ENCODE measurements at places on chromosomes 12 and 14.

DNA sequence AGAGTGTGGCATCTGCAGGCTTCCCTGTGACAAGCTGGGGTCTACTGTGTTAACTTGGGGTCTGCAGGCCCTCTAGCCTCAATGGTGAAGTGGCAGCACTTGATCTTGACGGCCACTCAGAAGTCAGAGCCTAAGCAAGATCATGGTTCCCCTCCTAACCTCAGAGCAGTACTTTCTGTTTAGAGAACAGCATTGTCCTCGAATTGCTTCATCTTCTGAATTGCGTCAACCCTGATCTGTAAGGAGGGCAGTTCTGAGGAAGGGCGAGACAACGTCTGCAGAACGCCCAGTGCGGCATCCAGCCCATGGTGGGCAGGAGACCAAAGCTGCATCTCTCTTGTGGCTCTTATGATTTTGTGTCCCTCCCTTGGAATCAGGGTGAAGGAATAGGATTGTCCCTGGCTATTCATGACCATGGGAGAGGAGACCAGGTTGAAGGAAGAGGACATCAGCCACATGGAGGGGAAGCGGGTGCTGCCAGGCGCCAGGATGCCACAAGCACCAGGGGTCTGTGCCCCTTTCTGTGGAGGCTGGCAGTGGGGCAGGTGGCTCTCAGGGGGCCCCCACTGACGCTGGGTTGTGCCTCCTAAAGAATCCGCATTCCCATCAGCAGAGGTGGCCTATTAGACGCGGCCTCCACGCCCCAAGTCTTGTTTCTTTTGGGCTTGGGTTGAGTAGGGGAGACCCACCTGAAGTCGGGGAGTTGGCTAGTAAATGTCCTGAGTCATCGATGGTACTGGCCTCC lies 2.2 kb downstream of the SERPINA9 start:
- DNase-seq: no peak

DNA sequence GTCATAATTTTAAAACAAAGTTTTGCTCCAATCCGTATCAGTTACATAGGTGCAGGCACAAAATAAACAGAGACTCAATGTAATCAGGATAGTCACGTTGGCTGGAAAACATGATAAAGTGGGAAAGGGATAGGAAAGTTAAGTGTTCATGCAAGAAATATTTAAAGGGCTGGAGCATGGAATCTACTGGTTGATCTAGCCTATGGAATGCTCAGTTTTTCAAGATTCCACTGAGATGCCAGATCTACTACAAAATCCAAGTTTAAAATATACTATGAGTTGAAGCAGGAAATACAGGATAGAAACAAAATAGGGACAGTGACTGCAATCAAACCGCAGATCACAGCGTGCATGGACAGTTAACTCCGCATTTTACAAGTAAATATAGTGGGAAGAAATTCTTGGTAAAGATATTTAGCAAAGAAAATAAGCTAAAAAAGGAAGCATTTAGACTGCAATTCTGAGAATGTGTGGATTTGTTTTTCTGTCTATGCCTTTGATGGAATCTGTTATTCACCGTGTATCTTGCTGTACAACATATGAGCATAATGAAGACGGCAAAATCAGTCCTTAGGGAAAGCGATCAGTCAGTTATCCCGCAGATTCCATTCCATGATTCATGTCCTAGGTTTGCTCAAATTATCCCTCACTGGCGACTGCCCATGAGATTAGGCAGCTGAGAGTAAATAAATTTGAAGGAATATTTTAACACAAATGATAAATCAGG lies 1044.3 kb downstream of the FLRT2 start:
- DNase-seq: no peak

DNA sequence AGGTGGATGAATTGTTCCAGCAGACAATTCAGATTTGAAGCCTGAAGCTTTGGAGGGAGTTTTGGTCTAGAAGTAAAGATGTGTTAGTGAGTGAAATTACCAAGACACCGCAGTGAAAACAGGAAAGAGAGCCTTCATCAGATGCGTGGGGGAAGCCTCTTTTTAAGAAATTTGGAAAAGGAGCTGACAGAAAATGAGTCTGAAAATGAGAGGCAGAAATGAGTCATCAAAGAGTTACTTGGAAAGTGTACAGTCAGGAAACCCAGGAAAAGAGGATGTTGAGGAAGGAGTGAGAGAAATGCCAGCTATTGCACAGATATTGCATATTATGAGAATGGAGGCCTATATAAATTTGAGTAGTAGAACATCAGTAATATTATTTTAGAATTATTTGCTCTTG lies 520.7 kb downstream of the NRXN3 start:
- no peak for DNase-seq

- no peak for DNase-seq
Observed at GRCh38 chr12:94706250-94706661, 55.9 kb upstream of the TMCC3 start.

DNA sequence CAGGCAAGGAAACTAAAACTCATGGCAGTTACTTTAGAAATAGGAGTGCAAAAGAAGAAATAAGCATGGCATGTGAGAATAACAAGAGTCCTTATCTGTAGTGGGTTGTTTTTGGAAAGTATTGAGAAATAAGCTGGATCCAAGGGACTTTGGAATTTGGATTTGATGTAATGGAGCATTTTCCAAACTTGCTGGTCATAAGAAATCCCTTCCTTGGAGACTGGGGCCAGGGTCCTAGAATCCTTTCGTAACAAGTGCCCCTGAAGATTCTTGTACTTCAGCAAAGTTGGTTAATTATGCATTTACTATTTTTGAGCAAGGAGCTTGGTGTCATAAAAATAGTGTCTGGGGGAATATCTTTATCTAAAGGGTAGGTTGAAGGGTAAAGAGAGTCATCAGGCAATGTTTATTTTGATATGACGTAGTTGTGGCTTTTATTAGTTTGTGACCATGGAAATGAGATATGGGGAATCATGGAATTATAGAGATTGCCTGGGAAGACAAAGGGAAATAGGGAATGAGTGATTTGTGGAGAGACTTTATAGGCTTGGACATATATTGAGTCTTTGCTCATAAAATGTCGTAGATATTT lies 53.9 kb downstream of the WNK1 start:
- DNase-seq: no peak

DNA sequence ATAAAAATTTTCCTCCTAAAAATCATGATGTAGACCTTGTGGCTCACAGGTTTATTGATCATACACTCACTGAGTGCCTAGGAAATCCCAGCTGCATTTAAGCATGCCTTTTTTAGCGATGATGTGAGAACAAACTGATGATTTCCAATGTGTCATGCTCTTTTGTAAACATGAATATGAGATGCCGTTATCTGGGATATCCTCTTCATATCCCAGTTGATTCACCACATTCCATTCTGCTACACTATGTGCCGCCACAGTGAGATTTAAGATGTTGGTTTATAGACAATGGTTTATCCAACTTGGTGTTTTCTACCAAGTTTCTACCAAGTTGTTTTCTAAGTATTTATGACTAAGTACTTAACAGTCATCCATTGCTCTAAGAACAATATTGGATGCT lies 5.2 kb downstream of the OR4E1 start:
- no peak for DNase-seq

DNA sequence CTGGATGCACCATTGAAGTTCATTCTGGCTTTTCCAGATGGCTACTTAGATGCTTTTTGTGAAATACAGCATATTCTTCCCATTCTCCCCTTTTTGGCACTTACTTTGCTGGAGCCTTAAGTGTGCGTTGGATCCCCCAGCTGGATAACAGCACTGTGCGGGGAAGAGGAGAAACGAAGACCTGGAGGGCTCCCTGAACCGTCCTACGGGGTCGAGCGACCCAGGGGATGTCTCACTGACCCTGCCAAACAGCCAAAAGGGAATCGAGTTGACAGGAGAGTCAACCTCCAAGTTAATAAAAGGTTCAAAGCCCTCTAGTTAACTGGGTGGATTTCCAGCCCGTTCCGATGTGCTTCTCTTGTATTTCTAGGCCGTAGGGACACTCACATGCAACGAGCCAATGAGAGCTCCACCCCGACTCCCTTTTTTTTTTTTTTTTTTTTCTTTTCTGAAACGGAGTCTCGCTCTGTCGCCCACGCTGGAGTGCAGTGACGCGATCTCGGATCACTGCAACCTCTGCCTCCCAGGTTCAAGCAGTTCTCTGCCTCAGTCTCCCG lies 1.0 kb upstream of the CAMKK2 start:
- no peak for DNase-seq

DNA sequence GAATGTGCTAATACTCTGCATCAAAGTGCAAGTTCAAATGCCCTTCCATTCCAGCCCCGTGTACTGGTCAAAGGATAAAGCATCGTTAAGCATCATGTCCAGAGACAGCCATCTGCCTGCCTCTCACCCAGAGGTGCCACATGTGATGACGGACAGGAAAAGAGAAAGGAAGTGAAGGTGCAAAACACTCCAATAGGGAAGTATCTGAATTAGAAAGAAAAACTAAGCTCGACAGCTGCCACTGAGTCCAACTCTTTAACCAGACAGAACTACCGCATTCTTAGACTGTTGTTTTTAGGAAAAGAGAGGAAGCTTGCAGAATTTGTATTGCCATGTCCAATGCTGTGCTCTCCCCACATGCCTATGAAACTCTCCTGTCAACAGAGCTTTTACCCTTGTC lies 465.0 kb upstream of the SOX5 start:
- DNase-seq: no peak

GRCh38 chr14:53695692-53696214 lies 260.9 kb downstream of the BMP4 start:
- no peak for DNase-seq

- peak; percentile 43 for DNase-seq
Observed at GRCh38 chr12:109927622-109928021, 27.5 kb downstream of the TCHP start.

- DNase-seq: no peak
Observed at GRCh38 chr12:113899042-113899560, 67.0 kb downstream of the RBM19 start.

- DNase-seq: no peak
Observed at GRCh38 chr12:92185052-92185451, 39.4 kb upstream of the BTG1 start.
